Breast epithelium (tissue), 4 donors: ENCODE measurements at places on chromosomes 3 and 15. TPM values are rescaled to one million over a fixed set of nuclear protein-coding genes. Genes with fewer than 3 reads are reported as not detected.

LRRC15 gene
- total RNA-seq, result 0.33 TPM

DNA sequence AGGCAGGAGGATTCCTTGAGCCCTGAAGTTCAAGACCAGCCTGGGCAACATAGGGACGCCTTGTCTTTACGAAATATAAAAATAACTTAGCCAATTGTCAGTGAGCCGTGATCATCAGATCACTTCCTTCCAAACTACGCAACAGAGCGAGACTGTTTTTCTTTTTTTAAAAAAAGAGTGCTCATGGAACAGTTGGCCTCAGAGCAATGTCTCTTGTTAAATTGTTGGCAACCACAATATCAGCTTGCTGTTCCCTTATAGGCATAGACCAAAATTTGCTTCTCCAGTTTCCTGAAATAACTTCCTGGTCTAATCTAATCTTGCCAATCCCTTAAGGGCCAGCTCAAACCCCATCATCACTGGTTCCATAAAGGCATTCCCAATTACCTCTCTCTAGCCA lies 93.3 kb upstream of the SLC4A7 start:
- no peak for DNase-seq

CASR gene
- total RNA-seq, result not detected

DNA sequence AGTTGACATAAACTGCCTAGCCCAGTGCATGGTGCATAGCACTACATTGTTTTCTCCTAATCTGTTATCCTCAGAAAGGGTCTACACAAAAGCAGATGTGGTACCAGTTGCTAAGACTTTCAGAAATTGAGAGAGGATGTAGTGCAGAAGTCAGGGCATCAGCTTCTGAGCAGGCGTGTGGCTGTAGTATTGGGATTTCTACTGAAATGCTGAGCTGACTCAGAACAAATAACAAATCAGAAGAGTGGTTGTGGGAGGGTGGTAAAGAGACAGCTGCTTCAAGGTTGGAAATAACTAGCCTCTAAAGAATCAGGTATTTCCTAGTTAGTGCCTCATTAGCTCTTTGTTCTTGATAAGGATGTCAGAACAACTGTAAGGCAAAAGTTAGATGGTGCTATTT lies 161.3 kb downstream of the AKAP13 start:
- DNase-seq, result no peak

DNA sequence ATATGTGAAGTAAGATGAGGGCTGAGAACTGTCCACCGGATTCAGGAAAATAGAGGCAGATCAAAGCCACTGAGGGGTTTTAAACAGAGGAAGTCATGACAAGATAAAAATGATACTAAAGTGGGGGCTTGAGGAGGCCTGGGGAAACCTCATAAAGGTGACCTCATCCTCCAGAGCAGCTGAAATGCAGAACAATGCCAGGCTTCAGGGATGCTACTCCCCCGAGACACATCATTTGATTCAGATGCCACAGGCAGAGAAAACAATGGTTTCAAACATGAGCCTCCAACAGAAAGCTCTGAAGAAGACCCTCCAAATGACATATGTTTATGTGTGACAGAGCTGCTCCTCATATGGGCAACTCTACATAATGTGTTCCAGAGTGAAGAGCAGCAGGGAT lies 6.4 kb downstream of the CFAP20DC start:
- no peak for DNase-seq
